Vein endothelial cell (primary cell): ENCODE measurements at places on chromosomes 6 and 20. TPM values are rescaled to one million over a fixed set of nuclear protein-coding genes. Genes with fewer than 3 reads are reported as not detected.

Gene CST7
- total RNA-seq: not detected in 2 replicates

Gene RTN4IP1
- 4.6 and 6.0 TPM in 2 replicates for total RNA-seq

Gene PSORS1C1
- total RNA-seq: 4.0 and 8.5 TPM in 2 replicates

Gene CLIC1
- 800 and 906 TPM in 2 replicates for total RNA-seq

Gene LY6G6F
- not detected in 2 replicates for total RNA-seq

Gene KHDRBS2
- not detected in 2 replicates for total RNA-seq

Gene SPATS1
- not detected in 2 replicates for total RNA-seq

Gene ECT2L
- total RNA-seq: not detected in 2 replicates

Gene MLN
- not detected in 2 replicates for total RNA-seq

Gene RHAG
- not detected in 2 replicates for total RNA-seq

Gene OLIG3
- total RNA-seq: not detected in 2 replicates

Gene ULBP3
- total RNA-seq: 20.1 and 24.8 TPM in 2 replicates

Gene DNAH8
- total RNA-seq: under 0.01 TPM in 2 replicates

Gene PPP1R16B
- 169 and 210 TPM in 2 replicates for total RNA-seq

Gene ISM1
- total RNA-seq: not detected in 2 replicates

Gene EPB41L2
- total RNA-seq: 54.0 and 56.2 TPM in 2 replicates

Gene SYNJ2
- total RNA-seq: 57.5 and 86.6 TPM in 2 replicates

Gene NMBR
- under 0.01 TPM in 1 of 2 replicates, not detected in the other for total RNA-seq

Gene BACH2
- total RNA-seq: 1.8 and 2.9 TPM in 2 replicates

Gene CRISP2
- total RNA-seq: not detected in 2 replicates

Gene PCSK2
- total RNA-seq: not detected in 2 replicates

Gene RRAGD
- 0.33 and 0.76 TPM in 2 replicates for total RNA-seq

Gene GSTA3
- total RNA-seq: not detected in 2 replicates

Gene COL19A1
- total RNA-seq: not detected in 2 replicates

Gene DEFB121
- not detected in 2 replicates for total RNA-seq

Gene TCP11
- total RNA-seq: 0.33 TPM in 1 of 2 replicates, not detected in the other

Gene KIAA0408
- under 0.01 and 0.29 TPM in 2 replicates for total RNA-seq

Gene NT5E
- 159 and 206 TPM in 2 replicates for total RNA-seq

Gene DLL1
- 3.2 and 4.9 TPM in 2 replicates for total RNA-seq

Gene SIRPG
- total RNA-seq: not detected in 2 replicates

Gene PDCD2
- total RNA-seq: 88.1 and 97.3 TPM in 2 replicates

Gene SERAC1
- total RNA-seq: 7.4 and 7.8 TPM in 2 replicates

Gene PHF10
- total RNA-seq: 28.4 and 38.1 TPM in 2 replicates
